Fibroblast of skin of right biceps (primary cell): ENCODE measurements at places on chromosomes 7 and 10.

DNA sequence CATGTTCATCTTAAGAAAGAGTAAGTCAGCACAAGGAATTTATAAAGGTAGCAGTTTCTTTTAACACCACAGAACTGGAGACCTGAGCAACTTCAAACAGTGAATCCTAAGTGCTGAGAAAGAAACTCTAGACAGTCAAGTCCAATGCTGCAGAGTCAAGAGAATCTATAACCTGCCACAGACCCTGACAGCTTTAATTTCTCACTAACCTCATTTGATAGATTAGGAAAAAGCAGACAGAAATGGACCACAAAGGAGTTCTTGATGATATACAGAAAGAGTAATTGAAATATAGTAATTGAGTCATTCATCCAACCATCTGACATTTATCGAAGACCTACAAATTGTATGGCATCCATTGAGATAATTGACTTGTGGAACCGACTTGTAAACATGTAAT, 847.0 kb downstream of the SORCS1 start:
- DNase-seq = no peak

GRCh38 chr10:111081595-111081994, 4.8 kb downstream of the ADRA2A start:
- DNase-seq = no peak

DNA sequence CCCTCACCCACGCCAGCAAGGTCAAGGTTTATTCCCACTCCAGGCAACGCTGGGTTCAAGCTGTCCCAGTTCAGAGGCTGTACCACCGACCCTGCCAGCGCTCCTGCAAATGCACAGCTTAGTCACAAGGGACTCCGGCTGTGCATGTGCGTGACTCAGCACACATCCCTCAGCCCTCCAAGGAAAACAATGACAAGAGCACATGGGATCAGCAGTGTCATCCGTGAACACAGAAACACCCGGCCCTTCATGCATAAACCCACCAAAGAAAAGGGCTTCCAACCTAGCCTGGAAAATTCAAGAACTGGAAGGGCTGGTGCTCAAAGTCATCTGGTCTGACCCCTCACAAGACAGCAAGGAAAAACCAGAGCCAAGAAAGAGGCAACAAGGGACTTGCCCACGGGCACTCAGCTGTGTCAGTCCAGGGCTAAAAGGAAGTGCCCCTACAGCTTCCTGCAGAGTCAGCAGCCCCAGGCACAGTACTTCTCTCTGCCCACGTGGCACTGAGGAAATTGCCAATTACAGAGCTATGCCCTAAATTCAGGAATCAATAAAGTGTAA, 106.1 kb downstream of the KCNMA1 start:
- peak; percentile 93 for DNase-seq

DNA sequence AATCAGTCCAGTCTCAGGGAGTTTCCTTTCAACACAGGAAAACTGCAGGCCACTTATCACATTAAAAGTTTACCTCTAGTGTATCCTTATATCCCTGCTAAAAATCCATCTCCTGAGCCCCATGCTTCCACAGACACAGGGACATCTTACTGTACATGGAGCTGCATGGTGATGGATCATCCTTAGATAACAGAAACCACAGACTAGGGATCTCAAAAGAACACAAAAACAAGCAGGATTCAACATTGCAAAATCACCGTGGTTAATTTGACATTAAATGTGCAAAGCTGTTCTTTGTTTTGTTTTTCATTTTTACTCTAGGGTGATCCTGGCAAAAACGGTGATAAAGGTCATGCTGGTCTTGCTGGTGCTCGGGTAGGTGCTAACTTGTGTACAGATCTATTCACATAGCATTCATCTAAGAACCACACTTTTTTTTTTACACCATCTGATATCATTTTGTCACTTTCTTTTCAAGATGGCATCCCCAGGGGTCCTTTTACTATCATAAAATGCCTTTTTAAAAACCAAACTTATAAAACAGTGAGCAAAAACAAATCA, 18.1 kb downstream of the COL1A2 start:
- DNase-seq = no peak

DNA sequence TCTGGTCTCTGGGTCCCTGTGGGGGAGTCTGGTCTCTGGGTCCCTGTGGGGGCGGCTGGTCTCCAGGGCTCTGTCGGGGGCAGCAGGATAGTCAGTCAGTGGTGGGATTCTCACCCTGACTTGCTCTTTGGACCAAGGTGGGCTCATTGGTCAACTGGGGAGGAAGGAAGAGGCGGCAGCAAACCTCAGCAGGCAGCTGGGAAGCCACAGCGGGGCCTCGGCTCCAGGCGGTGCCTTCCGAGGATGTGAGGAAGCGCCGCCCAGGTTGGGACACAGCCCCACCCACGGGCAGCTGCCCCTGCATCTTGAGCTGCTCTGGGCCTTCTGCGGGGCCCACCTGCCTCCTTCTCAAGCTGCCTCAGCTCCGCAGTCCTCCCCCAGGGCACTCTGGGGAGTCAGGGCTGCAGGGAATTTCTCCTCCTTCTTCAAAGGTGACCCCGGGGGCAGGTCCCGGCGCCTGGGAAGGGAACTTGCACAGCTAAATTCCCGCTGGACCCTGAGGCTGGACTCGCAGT, 20.4 kb upstream of the KNDC1 start:
- no peak for DNase-seq

GRCh38 chr10:35058134-35058533, 32.0 kb downstream of the CUL2 start:
- peak; percentile 96 for DNase-seq

GRCh38 chr7:127872122-127872521, 159.1 kb downstream of the LRRC4 start:
- DNase-seq = no peak
